NCI-H1105 (cell line): ENCODE measurements at places on chromosomes 6 and 20.

DNA sequence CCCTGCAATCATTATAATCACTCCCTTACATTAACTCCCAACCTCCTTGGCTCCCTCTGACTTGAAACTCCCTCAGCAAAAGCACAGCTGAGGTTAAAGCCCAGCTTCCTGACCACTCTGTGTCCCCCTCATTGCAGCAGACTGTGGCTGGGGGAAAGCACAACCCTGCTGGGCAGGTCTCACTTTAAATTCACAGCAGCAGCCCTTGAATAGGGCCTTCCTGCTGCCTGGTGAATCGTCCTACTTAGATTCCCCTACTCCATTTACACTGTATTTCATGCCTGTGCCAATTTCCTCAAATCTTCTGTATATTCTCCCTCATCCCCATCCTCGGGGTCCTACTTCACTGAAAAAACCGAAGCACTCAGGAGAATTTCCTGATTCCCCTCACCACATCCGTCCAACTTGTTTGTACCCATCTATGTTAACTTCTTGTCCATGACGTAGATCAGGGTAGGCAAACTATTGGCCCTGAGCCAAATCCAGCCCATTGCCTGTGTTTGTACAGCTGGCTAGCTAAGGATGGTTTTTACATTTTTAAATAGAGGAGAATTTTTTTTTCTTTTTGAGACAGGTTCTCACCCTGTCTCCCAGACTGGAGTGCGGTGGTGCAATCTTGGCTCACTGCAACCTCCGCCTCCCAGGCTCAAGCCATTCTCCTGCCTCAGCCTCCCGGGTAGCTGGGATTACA, 31.5 kb upstream of the GCM1 start:
- peak; percentile 89 for DNase-seq

GRCh38 chr6:44712353-44713111, 325.0 kb downstream of the CDC5L start:
- no peak for DNase-seq

DNA sequence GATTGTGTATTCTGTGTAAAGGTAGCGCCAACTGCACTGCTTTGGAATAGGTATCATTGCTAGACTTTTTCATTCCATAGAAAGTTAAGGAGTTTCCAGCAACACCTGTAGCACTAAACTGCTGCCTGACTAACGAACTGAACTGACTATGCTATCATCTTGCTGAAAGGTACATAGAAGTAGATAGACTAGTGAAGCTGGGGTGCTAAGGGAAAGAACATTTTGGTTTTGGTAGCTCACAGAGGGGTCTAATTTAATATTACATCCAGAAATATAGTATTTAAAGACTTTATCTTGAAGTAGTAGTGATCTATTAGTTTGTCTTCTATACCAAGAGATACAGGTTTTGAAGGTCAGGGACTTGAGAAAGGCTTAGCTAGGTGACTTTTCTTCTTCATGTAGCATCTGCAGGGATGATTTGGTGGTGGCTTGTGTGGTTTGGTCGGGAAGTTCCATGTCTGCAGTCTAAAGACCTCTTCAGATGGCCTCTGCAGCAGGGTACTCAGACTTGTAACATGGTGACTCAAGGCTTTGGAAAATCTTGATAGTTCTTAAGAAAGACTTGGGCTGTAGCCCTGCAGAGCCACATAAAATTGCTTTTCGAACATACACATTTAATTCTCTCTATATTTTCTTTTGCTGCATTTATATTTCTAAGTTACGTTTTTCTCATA, 10.2 kb downstream of the SENP6 start:
- DNase-seq, result no peak

DNA sequence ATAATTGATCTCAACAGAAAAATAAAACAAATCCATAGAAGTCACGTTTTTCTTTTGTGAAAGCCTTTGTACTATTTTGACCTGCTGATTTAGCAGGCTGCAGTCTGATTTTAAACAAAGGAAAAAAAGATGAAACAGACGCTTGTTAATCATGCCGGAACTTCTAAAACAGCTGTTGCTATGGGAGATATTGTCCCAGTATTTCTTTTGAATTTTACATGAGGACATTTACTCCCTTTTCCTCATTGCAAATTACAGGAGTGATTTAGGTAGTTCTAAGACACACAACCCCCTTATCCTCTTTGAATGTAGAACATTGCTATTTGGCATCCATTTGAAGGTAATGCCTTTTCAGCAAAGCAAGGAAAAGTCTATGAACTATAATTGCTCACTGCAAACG, 416.1 kb downstream of the BCKDHB start:
- DNase-seq, result no peak

- DNase-seq, result no peak
Measured at GRCh38 chr6:90107771-90108282, 188.8 kb downstream of the BACH2 start.

GRCh38 chr6:49693512-49693911, 19.8 kb downstream of the CRISP2 start:
- DNase-seq, result no peak

- DNase-seq, result no peak
Measured at GRCh38 chr20:40464731-40465208, 224.3 kb downstream of the MAFB start.

DNA sequence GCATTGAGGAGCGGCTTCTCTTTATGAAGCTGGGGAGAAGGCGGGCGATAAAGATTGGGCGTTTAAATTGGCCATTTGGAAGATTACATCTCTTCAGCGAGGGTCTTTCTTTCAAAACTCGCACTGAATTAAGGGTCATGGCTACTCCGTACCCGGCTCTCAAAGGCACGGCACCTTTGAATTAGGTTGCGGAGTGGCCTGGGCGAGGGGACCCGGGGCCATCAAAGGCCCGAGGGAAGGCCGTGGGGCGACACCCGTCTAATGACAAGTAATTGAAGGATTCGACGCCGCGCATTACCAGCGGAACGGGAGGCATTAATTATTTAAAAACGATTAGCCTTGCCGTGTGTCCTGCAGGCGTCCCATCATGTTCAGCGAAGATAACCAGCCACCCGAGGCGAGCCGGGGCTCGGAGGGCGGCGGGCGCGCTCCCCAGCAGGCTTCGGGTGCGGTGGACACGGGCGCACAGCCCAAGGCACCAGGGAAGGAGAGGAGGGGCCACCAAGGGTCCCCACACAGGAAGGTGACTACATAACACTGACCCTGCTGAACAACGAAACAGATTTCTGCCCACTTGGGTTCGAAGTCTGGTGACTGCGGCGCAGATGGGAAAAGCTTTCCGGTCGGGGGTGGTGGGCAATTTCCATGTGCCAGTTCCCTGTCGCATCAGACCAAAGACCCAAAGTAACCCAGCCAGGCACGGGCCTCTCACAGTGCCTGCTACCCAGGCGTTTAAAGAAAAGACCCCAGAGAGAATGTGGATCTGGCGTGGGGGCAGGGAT, 7.4 kb downstream of the FOXA2 start:
- DNase-seq, result no peak

DNA sequence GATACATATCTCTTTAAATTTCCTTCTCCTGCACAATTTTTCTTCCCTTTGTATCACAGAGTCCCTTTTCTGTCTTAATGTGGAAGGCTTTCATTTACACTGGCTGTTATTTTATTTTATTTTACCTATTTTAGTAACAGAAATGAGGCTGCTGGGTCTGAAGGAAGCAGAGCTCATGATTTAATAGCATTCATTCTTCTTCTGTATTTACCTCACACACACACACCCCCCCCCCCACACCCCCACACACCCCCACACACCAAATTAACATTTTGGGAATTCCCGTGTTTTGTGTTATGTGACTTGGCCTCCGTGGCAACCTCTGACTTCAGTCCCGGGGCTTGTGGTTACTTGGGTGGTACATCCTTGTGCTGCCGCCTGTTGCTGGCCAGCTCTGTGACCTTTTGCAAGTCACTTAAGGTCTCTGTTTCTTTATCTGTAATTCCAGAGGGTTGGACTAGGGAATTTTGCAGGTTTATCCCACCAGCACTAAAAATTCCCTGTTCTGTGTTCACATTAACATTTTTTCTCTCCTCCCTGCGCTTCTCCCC, 108.8 kb downstream of the TIAM2 start:
- no peak for DNase-seq

GRCh38 chr6:98839781-98840361, 5.5 kb downstream of the POU3F2 start:
- DNase-seq, result peak; percentile 15

GRCh38 chr6:44920952-44921491, 407.1 kb upstream of the RUNX2 start:
- no peak for DNase-seq
